ENCODE measurements at places on chromosomes 1 and 21. TPM values are rescaled to one million over a fixed set of nuclear protein-coding genes. Genes with fewer than 3 reads are reported as not detected.

The ADAMTS1 gene
- 155 TPM for polyA plus RNA-seq

The EPHB2 gene
- 3.1 TPM for polyA plus RNA-seq

The OR2G3 gene
- polyA plus RNA-seq = not detected

The OR4F29 gene
- not detected for polyA plus RNA-seq

The SELL gene
- 11.0 TPM for polyA plus RNA-seq

The GFI1 gene
- polyA plus RNA-seq = 0.92 TPM

The PODN gene
- polyA plus RNA-seq = 72.8 TPM

The IL20 gene
- polyA plus RNA-seq = not detected

The FAM151A gene
- polyA plus RNA-seq = 0.06 TPM

The ADAMTS4 gene
- polyA plus RNA-seq = 0.90 TPM

The ERICH3 gene
- 0.07 TPM for polyA plus RNA-seq

The FMN2 gene
- polyA plus RNA-seq = 1.8 TPM

The C1orf216 gene
- polyA plus RNA-seq = 6.5 TPM

The TGFB2 gene
- polyA plus RNA-seq = 11.7 TPM

The TMPRSS15 gene
- not detected for polyA plus RNA-seq

The TMIGD3 gene
- polyA plus RNA-seq = 2.6 TPM

The ELAPOR1 gene
- 0.15 TPM for polyA plus RNA-seq

The AVPR1B gene
- polyA plus RNA-seq = not detected

The FCRLA gene
- 0.06 TPM for polyA plus RNA-seq

The SLC9C2 gene
- polyA plus RNA-seq = 0.48 TPM

Data from ovary (tissue), 10 donors.